ENCODE measurements at places on chromosomes 1 and 21. TPM values are rescaled to one million over a fixed set of nuclear protein-coding genes. Genes with fewer than 3 reads are reported as not detected.

ZNF593OS gene
- polyA plus RNA-seq = 0.50 TPM

HEYL gene
- polyA plus RNA-seq = not detected

LORICRIN gene
- not detected for polyA plus RNA-seq

SAMSN1 gene
- polyA plus RNA-seq = 7.0 TPM

ATP6V1G3 gene
- polyA plus RNA-seq = not detected

C2CD4D gene
- 0.62 TPM for polyA plus RNA-seq

PSMA5 gene
- 113 TPM for polyA plus RNA-seq

CDC20 gene
- 62.2 TPM for polyA plus RNA-seq

ASCL5 gene
- polyA plus RNA-seq = 0.15 TPM

- DNase-seq = peak; percentile 95
- H3K27ac ChIP-seq = peak overlapping the region; percentile 88
- no peaks in the 10 kb centered on the region for H3K27me3 ChIP-seq
- no peaks in the 10 kb centered on the region for H3K36me3 ChIP-seq
These were observed 14.9 kb downstream of the PDIK1L start for GRCh38 chr1:26126321-26127084.

GRCh38 chr1:205504311-205505075, at the start of gene CDK18:
TSS of gene CDK18 (plus strand) at chr1:205504669. CDS start at chr1:205523168, 18,499 bp downstream.
- H3K36me3 ChIP-seq = peaks cover 15% of the 10 kb centered on the region
- H3K4me3 ChIP-seq = peak within 1 kb of the TSS; percentile 64
- H3K27ac ChIP-seq = peak within 1 kb of the TSS; percentile 38
- no peaks in the 10 kb centered on the region for H3K4me1 ChIP-seq
- no peaks in the 10 kb centered on the region for H3K27me3 ChIP-seq

DNA sequence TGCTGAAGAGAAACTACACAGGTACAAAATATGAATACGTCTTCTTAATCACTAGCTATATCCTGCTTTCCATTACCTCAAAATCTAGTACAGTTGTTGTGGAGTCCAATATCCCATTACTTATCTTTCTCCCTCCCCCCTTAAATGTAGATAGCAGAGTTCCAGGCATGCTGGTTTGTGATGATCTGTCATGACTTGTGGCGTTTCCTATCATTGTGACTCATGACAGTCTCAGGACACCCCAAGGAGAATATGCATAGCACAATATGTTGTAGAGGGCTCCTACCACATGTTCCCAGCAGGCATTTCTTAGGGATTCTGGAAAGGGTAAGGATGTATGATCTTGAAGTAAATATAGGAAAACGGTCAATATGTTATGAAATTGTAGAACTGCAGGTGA, 206.9 kb downstream of the USH2A start:
- H3K27ac ChIP-seq = no peak overlapping the region
- no peak overlapping the region for H3K4me3 ChIP-seq
- no peaks in the 10 kb centered on the region for H3K4me1 ChIP-seq
- no peaks in the 10 kb centered on the region for H3K36me3 ChIP-seq
- no peak for DNase-seq
- H3K27me3 ChIP-seq = no peaks in the 10 kb centered on the region

GRCh38 chr1:109717729-109718128, 5.7 kb downstream of the GSTM5 start:
- no peak for DNase-seq
- H3K27me3 ChIP-seq = no peaks in the 10 kb centered on the region
- no peaks in the 10 kb centered on the region for H3K4me1 ChIP-seq
- no peak overlapping the region for H3K27ac ChIP-seq

GRCh38 chr1:110097507-110098221, 14.6 kb upstream of the UBL4B start:
- DNase-seq = no peak
- H3K4me3 ChIP-seq = no peak overlapping the region
- H3K36me3 ChIP-seq = no peaks in the 10 kb centered on the region
- H3K27ac ChIP-seq = no peak overlapping the region
- peaks cover 3% of the 10 kb centered on the region for H3K27me3 ChIP-seq

- no peaks in the 10 kb centered on the region for H3K27me3 ChIP-seq
- H3K36me3 ChIP-seq = no peaks in the 10 kb centered on the region
- H3K27ac ChIP-seq = no peak overlapping the region
- H3K4me1 ChIP-seq = no peaks in the 10 kb centered on the region
These were observed 120.1 kb downstream of the SEC16B start for GRCh38 chr1:177849579-177850290.

DNA sequence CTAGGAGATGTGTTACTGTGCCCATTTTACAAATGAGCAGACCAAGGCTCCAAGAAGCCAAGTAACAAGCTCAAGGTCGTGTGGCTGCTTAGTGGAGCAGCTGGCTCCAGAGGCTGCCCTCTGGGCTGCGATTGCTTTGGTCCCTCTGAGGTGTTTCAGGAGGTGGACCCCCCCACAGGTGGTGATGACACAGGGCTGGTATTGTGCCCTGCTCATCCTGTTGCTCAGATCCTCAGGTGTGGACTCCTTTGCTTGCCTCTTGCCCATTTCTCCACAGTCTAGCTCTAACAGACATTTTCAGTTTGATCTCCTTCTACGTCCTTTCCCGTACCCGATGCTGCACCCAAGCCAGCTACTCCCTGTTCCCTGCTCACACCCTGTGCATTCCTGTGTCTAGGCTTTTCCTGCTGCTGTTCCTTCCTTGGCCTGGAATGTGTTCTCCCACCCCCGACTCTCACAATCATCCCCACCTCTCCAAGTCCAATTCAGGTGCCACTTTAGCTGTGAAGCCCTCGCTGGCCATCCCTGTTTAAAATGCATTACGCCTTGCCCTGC, 28.1 kb upstream of the GRHL3 start:
- no peaks in the 10 kb centered on the region for H3K36me3 ChIP-seq
- H3K27me3 ChIP-seq = no peaks in the 10 kb centered on the region
- H3K4me3 ChIP-seq = no peak overlapping the region
- H3K4me1 ChIP-seq = peaks cover 14% of the 10 kb centered on the region

GRCh38 chr1:164137273-164137925, 421.6 kb upstream of the PBX1 start:
- DNase-seq = no peak
- H3K4me1 ChIP-seq = no peaks in the 10 kb centered on the region
- no peak overlapping the region for H3K4me3 ChIP-seq
- no peaks in the 10 kb centered on the region for H3K36me3 ChIP-seq
- no peaks in the 10 kb centered on the region for H3K27me3 ChIP-seq
- no peak overlapping the region for H3K27ac ChIP-seq

- no peak overlapping the region for H3K4me3 ChIP-seq
- H3K27me3 ChIP-seq = no peaks in the 10 kb centered on the region
- no peak overlapping the region for H3K27ac ChIP-seq
- DNase-seq = no peak
- no peaks in the 10 kb centered on the region for H3K36me3 ChIP-seq
These were observed 25.7 kb downstream of the COA6 start for GRCh38 chr1:234398849-234399381.

GRCh38 chr1:9793291-9793690, 30.5 kb downstream of the CLSTN1 start:
- peaks cover 2% of the 10 kb centered on the region for H3K4me1 ChIP-seq
- H3K27me3 ChIP-seq = no peaks in the 10 kb centered on the region
- H3K4me3 ChIP-seq = no peak overlapping the region

DNA sequence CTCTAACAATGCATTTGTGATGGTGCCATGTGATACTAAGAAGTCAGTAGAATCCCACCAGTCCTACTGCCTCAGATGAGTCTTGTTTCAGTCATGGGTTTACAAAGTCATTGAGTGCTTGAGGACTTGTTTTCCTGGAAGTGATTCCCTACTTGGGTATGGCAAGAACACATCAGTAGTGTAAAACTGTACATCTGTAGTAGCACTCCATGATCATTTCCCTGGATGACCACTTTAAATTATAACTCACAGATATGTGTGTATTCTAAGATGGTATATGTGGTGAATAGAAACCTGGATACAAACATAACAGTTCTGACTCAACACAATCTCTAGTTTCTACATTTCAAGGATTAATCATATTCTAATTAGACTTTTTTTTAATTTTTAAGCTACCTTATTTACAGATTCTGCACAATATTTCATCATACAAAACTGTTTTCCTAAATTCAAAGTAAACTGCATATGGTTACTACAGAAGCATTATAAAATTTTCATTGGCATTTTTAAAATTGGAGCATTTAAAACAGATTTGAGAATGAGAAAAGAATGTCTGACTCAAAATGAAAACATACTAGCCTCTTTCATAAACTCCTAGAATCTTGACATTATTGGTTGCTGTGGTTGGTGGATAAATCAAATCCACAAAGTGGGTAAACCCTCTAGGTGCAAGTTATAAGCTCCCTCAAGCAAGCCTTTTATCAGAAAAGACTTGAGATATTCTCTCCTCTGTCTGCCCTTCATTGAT, 6.8 kb upstream of the PSMG1 start:
- no peak for DNase-seq
- no peaks in the 10 kb centered on the region for H3K27me3 ChIP-seq
- no peaks in the 10 kb centered on the region for H3K36me3 ChIP-seq
- no peak overlapping the region for H3K27ac ChIP-seq
- H3K4me1 ChIP-seq = peaks cover 2% of the 10 kb centered on the region
- H3K4me3 ChIP-seq = no peak overlapping the region

DNA sequence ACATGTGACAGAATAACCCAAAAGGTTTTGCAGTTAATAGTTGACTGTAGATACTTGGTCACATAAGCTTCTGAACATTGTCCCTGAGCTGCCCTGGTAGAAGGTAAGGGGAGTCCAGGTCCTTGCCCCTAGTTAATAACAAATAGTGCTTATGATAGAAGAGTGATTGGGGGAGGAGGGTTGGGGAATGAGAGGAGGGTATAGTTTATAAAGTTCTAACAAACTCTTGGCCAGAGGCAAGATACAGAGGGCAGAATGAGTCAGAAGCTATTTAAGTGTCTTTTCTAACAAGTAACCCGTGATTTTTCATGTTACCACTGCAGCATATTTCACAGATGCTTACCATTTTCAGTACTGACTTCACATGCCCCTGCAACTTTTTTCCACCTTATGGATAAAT, 26.7 kb upstream of the MYOCOS start:
- DNase-seq = peak; percentile 48
- H3K36me3 ChIP-seq = peaks cover 10% of the 10 kb centered on the region
- no peak overlapping the region for H3K27ac ChIP-seq
- no peak overlapping the region for H3K4me3 ChIP-seq
- no peaks in the 10 kb centered on the region for H3K4me1 ChIP-seq

DNA sequence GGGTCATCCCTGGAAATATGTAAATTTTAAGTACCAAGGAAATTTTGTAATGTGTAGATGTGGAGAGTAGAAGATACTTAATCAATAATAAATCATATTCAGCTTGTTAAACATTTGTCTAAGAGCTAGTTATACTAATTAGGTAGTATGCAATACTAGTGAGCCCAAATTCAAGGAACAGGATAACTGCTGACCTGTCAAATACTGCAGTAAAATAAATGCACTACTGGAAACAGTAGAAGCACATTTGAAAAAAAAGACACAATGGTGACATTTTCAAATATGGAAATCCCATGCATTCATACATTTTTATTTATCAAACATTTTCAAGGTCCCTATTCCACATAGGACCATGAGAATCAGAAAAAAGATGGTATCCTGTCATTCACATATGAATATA, 27.2 kb downstream of the EPRS1 start:
- H3K27ac ChIP-seq = no peak overlapping the region
- DNase-seq = no peak
- H3K4me3 ChIP-seq = no peak overlapping the region

- DNase-seq = no peak
- H3K4me3 ChIP-seq = no peak overlapping the region
- H3K27me3 ChIP-seq = no peaks in the 10 kb centered on the region
- no peaks in the 10 kb centered on the region for H3K4me1 ChIP-seq
- H3K27ac ChIP-seq = no peak overlapping the region
These were observed 41.3 kb upstream of the LRP8 start for GRCh38 chr1:53369034-53369750.

DNA sequence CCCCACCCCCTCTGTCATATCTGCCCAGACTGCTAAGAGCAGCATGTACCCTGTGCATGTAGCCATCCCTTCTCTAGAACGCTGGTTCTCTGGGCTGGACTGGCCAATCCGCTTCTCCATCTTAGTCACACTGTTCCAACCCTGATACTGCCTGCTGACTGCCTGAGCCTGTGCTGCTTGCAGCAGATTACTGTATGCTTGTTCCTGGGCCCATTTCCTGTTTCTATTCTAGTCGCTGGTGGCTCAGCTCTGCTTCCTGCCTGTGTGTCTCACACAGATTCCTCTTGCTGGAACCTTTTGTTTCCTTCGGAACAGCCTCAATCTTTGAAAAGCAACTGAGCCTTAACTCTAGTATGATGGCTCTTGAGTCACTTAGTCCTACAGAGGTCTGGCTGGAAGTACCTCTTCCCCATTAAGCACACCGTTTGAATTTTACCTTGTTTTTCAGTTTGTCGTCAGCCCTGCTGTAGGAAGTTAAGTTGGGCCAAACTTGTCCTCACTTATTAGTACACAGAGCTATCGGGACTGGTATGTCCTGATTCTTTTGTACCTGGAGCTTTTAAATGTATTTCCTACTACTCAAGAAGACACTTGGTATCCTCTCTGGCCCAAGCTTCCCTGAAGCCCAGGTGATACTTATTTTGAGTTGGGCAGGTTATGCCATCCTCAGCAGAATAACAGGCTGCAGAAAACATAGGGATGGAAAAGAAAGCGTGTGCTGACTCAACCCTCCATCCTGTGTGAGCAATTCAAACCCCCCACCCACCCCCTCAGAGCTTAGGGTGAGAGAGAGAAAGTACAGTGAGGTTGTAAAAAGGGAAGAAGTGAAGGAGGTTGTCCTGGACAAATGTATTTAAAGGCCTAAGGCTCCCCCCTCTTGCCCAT, 43.4 kb upstream of the PIGV start:
- peak; percentile 30 for DNase-seq
- no peak overlapping the region for H3K27ac ChIP-seq
- peaks cover 10% of the 10 kb centered on the region for H3K36me3 ChIP-seq

DNA sequence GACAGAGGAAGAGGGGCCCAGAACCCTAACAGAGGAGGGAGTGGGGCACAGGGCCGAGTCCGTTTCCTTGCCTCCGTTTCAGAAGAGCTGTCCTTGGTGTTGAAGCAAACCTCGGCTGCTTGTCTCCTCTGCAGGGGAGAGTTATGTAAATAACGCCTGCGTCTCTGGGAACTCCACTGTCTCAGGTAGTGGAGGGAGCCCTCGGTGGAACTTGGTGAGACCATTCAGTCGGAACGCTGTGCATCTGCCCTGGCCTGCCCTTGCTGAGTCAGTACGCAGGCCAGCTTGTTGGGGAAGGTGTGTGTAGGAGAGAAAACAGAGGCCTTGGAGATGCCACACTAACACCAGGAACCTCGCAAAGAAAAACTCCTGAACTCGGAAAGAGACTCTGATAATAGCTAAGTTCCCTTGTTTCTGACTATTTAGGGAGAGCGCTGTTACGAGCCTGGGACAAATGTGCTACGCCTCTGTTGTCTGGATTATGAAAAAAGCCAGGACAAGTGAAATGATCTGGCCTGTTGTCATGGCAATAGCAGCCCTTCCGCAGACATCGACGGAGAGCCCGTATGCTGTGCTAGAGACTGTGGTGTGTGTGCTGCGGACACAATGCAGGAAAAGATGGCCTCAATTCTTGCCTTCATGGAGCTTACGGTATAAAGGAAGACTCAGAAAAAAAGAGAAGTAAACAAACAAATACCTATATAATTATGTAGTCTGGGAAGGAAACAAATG, 94.6 kb upstream of the AKT3 start:
- no peaks in the 10 kb centered on the region for H3K4me1 ChIP-seq
- H3K27me3 ChIP-seq = peaks cover 2% of the 10 kb centered on the region
- no peak overlapping the region for H3K4me3 ChIP-seq
- peak; percentile 80 for DNase-seq
- no peak overlapping the region for H3K27ac ChIP-seq

GRCh38 chr1:95041491-95042165, 31.1 kb downstream of the ALG14 start:
- H3K4me3 ChIP-seq = no peak overlapping the region
- peaks cover 4% of the 10 kb centered on the region for H3K4me1 ChIP-seq
- H3K27me3 ChIP-seq = no peaks in the 10 kb centered on the region
- peaks cover 2% of the 10 kb centered on the region for H3K36me3 ChIP-seq

- peaks cover 31% of the 10 kb centered on the region for H3K36me3 ChIP-seq
- H3K27me3 ChIP-seq = no peaks in the 10 kb centered on the region
- H3K4me1 ChIP-seq = no peaks in the 10 kb centered on the region
- no peak overlapping the region for H3K27ac ChIP-seq
These were observed 21.5 kb upstream of the SDC3 start for GRCh38 chr1:30929944-30930525.
